A549 treated with Mapracorat at 1 μM for 4 hours (cell line): ENCODE measurements at places on chromosomes 6 and 20. TPM values are rescaled to one million over a fixed set of nuclear protein-coding genes. Genes with fewer than 3 reads are reported as not detected.

The CLVS2 gene
- total RNA-seq, result 0.11 to 0.34 TPM (median 0.20 TPM) in 5 replicates

The LAMA2 gene
- 0.30 to 1.2 TPM (median 0.51 TPM) in 5 replicates for total RNA-seq

The ERVFRD-1 gene
- total RNA-seq, result not detected in 5 replicates

The PBOV1 gene
- not detected in 5 replicates for total RNA-seq

The SLC22A7 gene
- total RNA-seq, result not detected in 5 replicates

The BCAS4 gene
- total RNA-seq, result 26.5 to 34.5 TPM (median 30.7 TPM) in 5 replicates

The GSTA2 gene
- total RNA-seq, result not detected in 5 replicates
